Stimulated activated CD8-positive, alpha-beta memory T cell treated with anti-CD3 and anti-CD28 coated beads, Interleukin-2, amount 100 ng/mL, for 48 hours (primary cell): ENCODE measurements at places on chromosomes 7 and 10.

DNA sequence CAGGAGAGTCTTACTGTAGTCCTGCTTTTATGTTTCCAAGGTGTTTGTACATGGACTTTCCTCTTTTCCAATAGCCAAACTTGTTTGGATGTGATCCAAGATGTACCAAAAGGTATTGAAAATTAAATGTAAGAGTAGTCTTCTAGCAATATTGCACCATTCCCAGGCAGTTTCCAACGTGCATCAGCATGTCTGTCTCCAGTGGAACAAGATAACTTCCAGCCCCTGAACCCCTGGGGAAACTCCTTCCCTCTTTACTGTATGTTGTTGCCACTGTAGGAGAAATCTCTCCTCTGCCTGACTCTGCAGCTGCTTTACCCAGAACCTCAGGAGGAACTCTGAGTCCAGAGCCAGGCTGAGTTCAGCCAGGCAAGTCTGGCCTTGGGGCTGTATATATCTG lies 18.5 kb downstream of the ARMC10 start:
- no peak for DNase-seq

DNA sequence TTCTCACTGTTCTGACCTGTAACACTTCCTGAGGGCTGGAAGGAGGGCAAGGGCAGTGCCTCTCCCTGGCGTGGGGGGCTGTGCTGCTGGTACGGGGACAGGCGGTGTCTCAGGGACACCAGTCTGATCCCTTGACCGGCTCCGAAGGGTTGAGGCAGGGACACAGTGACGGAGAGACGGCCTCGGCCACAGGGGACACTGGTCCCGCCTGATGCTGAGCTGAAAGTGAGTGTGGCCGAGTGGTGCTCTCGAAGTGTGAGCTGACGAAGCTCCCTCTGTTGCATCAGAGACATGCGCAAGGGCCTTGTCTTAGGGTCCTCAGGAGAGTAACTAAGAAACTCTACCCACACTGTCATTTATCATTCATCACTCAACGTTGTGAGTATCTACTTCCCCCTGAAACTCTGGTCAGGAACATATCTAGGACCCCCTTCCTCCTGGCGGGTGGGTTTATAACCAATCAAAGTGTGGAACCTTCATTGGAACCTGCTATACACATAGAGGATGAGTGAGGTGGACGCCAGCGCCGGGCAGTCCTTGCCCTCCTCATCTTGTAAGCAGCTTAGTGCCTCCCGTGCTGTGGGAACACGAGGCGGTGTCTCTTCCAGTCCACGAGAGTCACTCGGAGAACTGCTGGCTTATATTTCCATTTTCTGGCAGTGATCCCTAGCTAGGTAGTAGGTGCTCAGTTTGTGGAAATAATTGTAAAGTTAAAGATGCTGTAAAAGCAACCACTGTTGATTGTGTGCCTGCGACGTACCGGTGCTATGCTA lies 283.1 kb downstream of the DNAJB6 start:
- no peak for DNase-seq

DNA sequence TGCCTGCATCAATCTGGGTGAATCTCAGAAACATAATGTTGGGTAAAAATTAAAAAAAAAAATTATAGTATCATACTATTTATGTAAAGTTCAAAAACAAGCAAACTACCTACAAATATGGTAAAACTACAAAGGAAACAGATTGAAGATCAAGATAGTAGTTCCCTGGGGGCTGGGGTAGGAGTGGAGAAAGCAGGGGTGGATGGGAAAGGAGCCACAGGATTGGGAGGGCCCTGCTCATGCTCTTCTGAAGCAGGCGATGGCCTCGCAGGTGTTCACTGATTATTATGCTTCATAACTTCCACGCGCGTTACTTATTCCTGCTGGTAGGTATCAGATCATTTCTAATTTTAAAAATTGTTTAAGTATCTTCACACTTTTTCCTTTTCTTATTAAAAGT lies 96.0 kb upstream of the GATA3 start:
- DNase-seq, result no peak

DNA sequence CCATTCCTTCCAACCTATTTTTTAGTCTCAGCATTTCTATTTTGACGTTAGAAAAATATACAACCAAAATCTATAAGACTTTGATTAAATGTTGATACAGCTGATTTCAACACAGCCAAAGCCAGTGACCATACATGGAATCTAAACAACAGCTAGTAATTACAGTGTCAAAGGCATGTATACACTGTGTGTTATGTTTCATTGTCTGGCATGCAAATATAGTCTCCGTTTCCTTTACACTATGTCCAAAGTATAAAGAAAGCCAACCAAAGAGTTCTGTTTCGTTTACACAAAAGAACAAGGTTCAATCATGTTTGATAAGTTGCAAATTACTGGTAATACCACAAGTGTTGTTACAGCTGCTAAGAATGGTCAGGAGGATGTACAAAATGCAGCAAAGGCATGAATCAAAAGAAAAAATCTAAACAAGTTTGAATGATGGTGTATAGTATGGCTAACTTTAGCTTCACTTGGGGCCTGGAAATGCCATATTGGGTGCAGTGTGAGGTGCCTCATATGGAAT lies 268.3 kb upstream of the FERD3L start:
- DNase-seq, result no peak

DNA sequence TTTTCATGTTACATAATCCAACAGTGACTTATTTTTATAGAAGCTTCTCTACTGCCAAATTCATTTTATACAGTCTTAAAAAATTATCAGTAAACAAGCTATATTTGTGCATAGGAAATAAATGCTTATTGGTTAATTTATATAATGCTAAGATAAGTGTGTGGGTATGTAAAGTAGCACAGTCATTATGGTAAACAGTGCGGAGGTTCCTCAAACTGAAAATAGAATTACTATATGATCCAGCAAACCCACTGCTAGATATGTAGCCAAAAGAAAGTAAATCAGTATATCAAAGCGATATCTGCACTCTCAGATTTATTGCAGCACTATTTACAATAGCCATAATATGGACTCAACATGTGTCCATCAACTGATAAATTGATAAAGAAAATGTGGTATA lies 71.1 kb downstream of the ATRNL1 start:
- no peak for DNase-seq

DNA sequence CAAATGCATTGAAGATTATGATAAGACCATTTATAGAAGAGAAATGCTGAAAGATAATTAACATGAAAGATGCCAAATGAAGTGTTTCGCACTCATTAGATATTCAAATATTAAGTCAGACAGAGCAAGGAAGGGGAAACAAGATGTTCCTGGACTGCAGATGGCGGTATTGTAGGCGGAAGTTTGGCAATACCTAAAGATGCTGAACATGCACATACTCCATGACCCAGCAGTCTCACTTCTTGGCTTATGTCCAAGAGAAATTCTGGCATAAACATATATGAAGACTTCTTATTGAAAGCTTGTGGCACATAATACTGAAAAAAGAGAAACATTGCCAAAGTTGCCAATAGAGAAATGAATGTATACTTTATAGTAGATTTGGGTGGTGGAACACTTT lies 325.4 kb upstream of the SEMA3C start:
- no peak for DNase-seq

GRCh38 chr10:62054830-62055229 lies 153.3 kb downstream of the ARID5B start:
- DNase-seq, result no peak

DNA sequence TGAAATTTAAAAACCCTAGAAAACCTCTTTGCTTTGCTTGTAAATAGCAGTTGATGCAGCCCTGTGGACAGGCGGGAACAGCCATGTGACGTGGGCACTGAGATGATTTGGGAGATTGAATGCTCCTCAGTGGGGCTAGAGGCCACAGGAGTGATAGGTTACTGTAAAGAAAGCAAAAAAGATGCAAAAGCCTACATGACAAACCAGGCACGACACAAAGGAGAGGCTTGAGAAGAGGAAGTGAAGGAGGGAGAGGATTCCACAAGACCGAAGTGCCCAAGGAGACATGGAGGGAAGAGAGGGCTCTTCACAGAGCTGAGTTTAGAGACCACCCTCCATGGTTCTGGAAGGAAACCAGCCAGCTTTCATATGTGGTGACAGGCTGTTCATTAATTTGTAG lies 25.7 kb downstream of the IKZF1 start:
- DNase-seq, result no peak

DNA sequence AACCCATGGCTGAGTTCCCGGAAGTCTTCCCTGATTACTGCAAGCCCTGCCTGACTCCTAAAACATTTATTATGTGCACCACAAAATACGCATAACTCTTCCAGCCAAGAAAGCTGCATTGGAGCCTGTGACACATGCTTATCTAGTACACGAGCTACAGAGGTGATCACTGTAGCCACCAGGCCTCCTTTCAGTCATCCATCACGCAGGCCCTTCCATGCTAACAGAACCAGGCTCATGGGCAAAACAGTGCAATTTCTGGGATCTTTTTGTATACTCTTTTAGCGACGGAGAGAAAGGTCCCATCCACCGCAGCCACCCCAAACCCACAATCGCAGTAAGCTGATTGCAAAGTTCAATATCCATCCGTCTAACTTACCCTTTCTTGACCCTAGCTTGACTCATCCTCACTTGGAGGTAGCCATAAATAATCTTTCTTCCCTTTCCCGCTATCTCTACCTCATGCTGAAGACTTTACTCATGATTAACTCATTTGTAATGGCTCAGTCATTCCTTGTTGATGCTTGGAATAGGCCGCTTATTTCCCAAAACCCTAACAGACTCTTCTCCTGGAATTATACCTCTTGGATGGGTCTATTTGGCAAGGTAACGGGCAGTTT lies 1203.5 kb downstream of the TYW1 start:
- no peak for DNase-seq

GRCh38 chr7:50409856-50410745 lies 40.0 kb downstream of the FIGNL1 start:
- DNase-seq, result no peak

- DNase-seq, result no peak
Observed at GRCh38 chr7:11847336-11847735, 15.3 kb upstream of the THSD7A start.

GRCh38 chr7:34762764-34763163 lies 104.7 kb downstream of the NPSR1 start:
- no peak for DNase-seq

GRCh38 chr7:155362380-155363145 lies 64.9 kb downstream of the INSIG1 start:
- DNase-seq, result no peak
